ENCODE measurements at places on chromosomes 11 and 22. TPM values are rescaled to one million over a fixed set of nuclear protein-coding genes. Genes with fewer than 3 reads are reported as not detected.

DNA sequence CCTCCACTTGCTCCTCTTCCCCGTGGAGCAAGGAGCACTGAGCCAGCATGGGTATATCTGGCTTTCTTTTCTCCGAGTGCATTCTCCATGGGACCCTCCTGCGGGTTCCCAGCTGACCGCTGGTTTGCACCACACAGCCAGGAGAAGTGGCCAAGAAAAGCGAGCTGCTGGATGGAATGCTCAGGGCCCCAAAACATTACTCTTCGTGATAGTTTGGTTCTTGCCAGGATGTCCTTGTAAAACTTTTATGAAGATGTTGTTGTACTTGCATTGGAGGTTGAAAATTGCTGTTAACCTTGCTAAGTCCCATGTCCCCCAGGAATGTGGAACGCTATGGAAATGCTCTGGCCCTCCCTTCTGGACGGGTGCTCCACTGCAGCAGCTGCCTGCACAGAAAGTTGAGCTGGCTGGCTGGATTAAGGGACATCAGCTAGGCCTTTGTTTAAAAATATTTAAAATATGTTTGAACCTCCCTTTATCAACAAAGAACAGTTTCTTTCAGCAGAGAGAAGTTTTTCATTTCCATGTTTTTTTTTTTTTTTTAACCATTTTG, 68.7 kb downstream of the ZNRF3 start:
- H3K4me1 ChIP-seq = peaks cover 44% of the 10 kb centered on the region
- H3K36me3 ChIP-seq = no peaks in the 10 kb centered on the region
- H3K4me3 ChIP-seq = no peak overlapping the region
- H3K27me3 ChIP-seq = no peaks in the 10 kb centered on the region
- no peak for DNase-seq
- peak overlapping the region; percentile 8 for H3K27ac ChIP-seq

DNA sequence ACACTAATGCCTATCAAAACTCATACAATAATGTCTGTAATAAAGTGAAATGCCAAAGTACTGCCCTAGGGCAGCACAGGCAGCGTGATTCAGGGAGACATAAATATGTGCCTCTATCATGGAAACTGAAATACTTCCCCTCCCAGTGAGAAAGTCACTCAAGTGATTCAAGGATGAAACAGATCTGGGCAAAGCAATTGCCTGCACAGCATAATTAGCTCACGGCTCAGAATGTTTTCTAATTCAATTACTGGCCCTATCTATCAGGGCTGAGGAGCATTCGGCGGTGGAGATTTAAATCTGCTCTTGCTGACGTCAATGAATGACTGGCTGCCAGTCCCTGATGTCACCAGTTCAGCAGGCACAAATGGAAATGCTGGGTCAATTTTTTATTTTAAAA, 27.7 kb upstream of the PPP2R1B start:
- no peaks in the 10 kb centered on the region for H3K36me3 ChIP-seq
- no peaks in the 10 kb centered on the region for H3K27me3 ChIP-seq
- H3K4me3 ChIP-seq = no peak overlapping the region
- H3K27ac ChIP-seq = no peak overlapping the region
- DNase-seq = peak; percentile 18

DNA sequence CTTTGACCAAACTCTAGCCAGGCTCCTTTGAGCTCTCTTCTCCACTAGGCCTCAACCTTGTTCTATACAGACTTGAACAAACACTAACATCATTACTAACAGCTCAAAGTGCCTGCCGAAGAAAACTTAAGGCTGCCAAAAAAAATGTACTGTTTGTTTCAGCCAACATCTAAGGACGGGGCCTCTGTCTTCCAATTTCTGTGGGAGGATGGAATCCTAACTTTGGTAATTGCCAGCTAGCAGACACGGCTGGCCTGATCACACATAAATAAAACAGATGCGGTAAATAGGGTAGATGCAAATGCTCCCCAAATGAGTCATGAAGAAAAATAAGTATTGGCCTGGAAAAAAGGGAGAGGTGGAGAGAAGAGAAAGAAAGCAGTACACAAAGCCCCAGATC, 394.3 kb downstream of the TMEM135 start:
- no peaks in the 10 kb centered on the region for H3K27me3 ChIP-seq
- H3K36me3 ChIP-seq = no peaks in the 10 kb centered on the region
- H3K27ac ChIP-seq = peak overlapping the region; percentile 7
- DNase-seq = no peak

GRCh38 chr11:24407733-24408132, 89.1 kb upstream of the LUZP2 start:
- H3K27me3 ChIP-seq = no peaks in the 10 kb centered on the region
- no peaks in the 10 kb centered on the region for H3K36me3 ChIP-seq
- no peak overlapping the region for H3K27ac ChIP-seq
- no peak overlapping the region for H3K4me3 ChIP-seq

- H3K27ac ChIP-seq = no peak overlapping the region
- no peak overlapping the region for H3K4me3 ChIP-seq
- no peaks in the 10 kb centered on the region for H3K27me3 ChIP-seq
- peaks cover 51% of the 10 kb centered on the region for H3K36me3 ChIP-seq
- H3K4me1 ChIP-seq = peaks cover 21% of the 10 kb centered on the region
Observed at GRCh38 chr22:46688949-46689348, 49.1 kb downstream of the CERK start.

DNA sequence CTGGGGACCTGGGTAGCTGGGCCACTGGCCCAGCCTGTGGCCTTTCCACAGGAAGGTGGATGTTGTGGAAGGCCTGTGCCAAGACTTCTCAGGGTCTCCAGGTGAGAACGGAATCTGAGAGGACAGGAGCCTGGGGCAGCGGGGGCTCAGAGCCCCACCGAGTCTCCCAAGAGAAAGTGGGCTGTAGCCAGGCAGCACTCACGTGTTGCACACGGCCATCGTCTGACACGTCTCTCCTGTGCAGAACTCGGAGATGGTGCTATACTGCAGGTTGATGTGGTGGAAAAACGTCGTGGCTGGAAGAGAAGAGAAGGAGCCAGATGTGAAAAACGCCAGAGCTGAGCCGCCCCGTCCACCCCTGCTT, 6.4 kb downstream of the MOB2 start:
- no peaks in the 10 kb centered on the region for H3K4me1 ChIP-seq
- H3K27me3 ChIP-seq = no peaks in the 10 kb centered on the region
- DNase-seq = no peak
- H3K4me3 ChIP-seq = no peak overlapping the region
- H3K27ac ChIP-seq = no peak overlapping the region

DNA sequence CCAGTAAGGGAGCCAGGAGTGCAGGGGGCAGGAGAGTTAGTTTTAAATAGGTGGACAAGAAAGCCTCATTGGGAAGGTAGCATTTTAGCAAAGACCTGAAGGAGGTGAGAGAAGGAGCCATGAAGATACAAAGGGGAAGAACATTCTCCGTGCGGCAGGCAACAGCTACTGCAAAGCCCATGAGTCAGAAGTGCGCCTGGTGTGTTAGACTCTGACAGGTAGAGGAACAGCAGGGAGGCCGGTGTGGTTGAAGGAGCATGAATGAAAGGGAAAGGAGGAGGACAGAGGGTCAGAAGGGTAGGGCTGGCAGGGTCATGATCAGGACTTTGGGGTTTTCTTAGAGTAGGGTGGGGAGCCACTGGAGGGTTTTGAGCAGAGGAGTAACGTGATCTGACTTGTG, 34.5 kb upstream of the PAMR1 start:
- no peaks in the 10 kb centered on the region for H3K4me1 ChIP-seq
- no peaks in the 10 kb centered on the region for H3K36me3 ChIP-seq
- no peak for DNase-seq
- H3K27ac ChIP-seq = no peak overlapping the region

- H3K27me3 ChIP-seq = no peaks in the 10 kb centered on the region
- no peaks in the 10 kb centered on the region for H3K36me3 ChIP-seq
- H3K4me1 ChIP-seq = no peaks in the 10 kb centered on the region
- peak; percentile 83 for DNase-seq
- H3K4me3 ChIP-seq = peak overlapping the region; percentile 35
- H3K27ac ChIP-seq = no peak overlapping the region
Observed at GRCh38 chr22:20418211-20418788, 19.3 kb downstream of the SCARF2 start.

GRCh38 chr22:24145446-24146193, 35.7 kb upstream of the SUSD2 start:
- H3K36me3 ChIP-seq = no peaks in the 10 kb centered on the region
- DNase-seq = no peak
- no peak overlapping the region for H3K4me3 ChIP-seq
- no peaks in the 10 kb centered on the region for H3K27me3 ChIP-seq
- peak overlapping the region; percentile 99 for H3K27ac ChIP-seq

GRCh38 chr11:106466521-106467080, 389.1 kb downstream of the AASDHPPT start:
- H3K4me1 ChIP-seq = peaks cover 29% of the 10 kb centered on the region
- H3K4me3 ChIP-seq = no peak overlapping the region
- no peaks in the 10 kb centered on the region for H3K36me3 ChIP-seq
- H3K27me3 ChIP-seq = no peaks in the 10 kb centered on the region
- H3K27ac ChIP-seq = no peak overlapping the region

DNA sequence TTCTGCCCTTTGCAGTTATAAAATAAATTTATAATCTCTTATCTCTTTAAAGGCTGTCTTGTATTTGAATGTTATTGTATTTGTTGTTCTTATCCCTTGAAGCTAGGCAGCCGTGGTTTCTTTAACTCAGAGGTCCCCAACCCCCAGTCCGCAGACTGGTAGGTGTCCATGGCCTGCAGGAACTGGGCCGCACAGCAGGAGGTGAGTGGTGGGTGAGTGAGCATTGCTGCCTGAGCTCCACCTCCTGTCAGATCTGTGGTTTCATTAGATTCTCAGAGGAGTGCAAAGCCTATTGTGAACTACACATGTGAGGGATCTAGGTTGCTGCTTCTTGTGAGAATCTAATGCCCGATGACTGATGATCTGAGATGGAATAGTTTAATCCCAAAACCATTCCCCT, 380.0 kb upstream of the CCDC90B start:
- H3K36me3 ChIP-seq = no peaks in the 10 kb centered on the region
- H3K4me3 ChIP-seq = no peak overlapping the region
- H3K27me3 ChIP-seq = no peaks in the 10 kb centered on the region
- peaks cover 11% of the 10 kb centered on the region for H3K4me1 ChIP-seq
- no peak for DNase-seq
- H3K27ac ChIP-seq = no peak overlapping the region

- H3K27ac ChIP-seq = no peak overlapping the region
- no peaks in the 10 kb centered on the region for H3K36me3 ChIP-seq
- no peaks in the 10 kb centered on the region for H3K4me1 ChIP-seq
- peaks cover 32% of the 10 kb centered on the region for H3K27me3 ChIP-seq
- no peak overlapping the region for H3K4me3 ChIP-seq
- DNase-seq = no peak
Observed at GRCh38 chr11:92759571-92760214, 209.8 kb upstream of the MTNR1B start.

DNA sequence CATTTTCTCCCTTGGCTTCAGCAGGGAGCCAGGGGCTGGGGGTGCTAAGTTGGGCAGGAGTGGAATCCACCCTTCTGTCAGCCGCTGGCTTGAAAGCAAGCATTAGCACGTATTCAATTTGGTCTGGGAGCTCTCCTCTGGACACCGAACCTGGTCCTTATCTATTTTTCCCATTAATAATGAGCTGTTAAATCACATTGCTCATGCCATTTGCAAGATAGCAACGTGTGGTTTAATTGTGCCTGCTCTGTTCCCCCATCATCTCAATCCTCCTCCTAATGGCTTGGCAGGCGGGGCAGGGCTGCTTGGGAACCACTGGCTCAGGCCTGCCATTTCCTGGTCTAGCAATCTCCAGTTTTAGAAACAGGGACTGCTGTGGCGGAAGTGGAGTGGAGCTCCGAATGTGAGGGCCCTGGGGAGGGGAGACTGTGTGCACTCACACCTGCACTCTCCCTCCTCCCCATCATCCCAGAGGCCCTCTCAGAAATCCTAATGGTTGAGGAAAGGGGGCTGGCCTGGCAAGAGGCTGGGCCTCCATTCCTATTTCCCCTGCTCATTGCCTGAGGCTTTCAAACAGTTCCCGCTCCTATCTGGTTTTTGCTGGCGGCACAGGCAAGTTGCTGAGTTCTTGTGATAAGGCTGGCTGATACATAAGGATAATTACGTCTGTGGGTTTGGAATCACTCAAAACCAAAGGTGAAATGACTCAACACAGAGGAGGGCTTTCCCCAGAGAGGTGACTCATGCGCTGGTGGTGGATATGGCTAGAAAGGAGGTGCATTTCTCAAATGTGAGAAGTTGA, 201.2 kb upstream of the E2F8 start:
- no peak overlapping the region for H3K4me3 ChIP-seq
- no peaks in the 10 kb centered on the region for H3K36me3 ChIP-seq
- peaks cover 11% of the 10 kb centered on the region for H3K4me1 ChIP-seq
- H3K27ac ChIP-seq = peak overlapping the region; percentile 63

The EIF3L gene
- 407 TPM for total RNA-seq

The TRIM48 gene
- total RNA-seq = not detected

The OR2AT4 gene
- not detected for total RNA-seq

The CALCA gene
- total RNA-seq = not detected

The PRR33 gene
- total RNA-seq = not detected

The NXPE1 gene
- not detected for total RNA-seq

Measured in cardiac muscle cell (in vitro differentiated cells and primary cell).